ENCODE measurements at places on chromosomes 11 and 22. TPM values are rescaled to one million over a fixed set of nuclear protein-coding genes. Genes with fewer than 3 reads are reported as not detected.

Gene CNTF
- total RNA-seq, result 2.6 TPM

Gene CDC42EP1
- 0.31 TPM for total RNA-seq

Gene SULT4A1
- not detected for total RNA-seq

Gene EMID1
- not detected for total RNA-seq

Gene CCDC73
- total RNA-seq, result not detected

Gene ASCL2
- total RNA-seq, result 0.62 TPM

Gene MS4A15
- total RNA-seq, result not detected

Gene OR52I1
- total RNA-seq, result not detected

Gene BTBD18
- total RNA-seq, result not detected

Gene MS4A4E
- total RNA-seq, result not detected

Gene MS4A3
- not detected for total RNA-seq

Gene SHANK3
- total RNA-seq, result 0.06 TPM

Gene FAM180B
- not detected for total RNA-seq

Gene CHST1
- not detected for total RNA-seq

Gene BDNF
- not detected for total RNA-seq

Gene NPAS4
- 0.67 TPM for total RNA-seq

Gene DDI1
- not detected for total RNA-seq

Gene PKNOX2
- total RNA-seq, result not detected

Gene CD151
- total RNA-seq, result 37.4 TPM

Gene RASSF10
- not detected for total RNA-seq

Gene VSIG10L2
- not detected for total RNA-seq

Gene CHRNA10
- 2.4 TPM for total RNA-seq

Gene MFRP
- not detected for total RNA-seq

Gene FLRT1
- not detected for total RNA-seq

Gene CARS1
- 111 TPM for total RNA-seq

Gene TCN2
- 0.28 TPM for total RNA-seq

Gene LRRC55
- total RNA-seq, result not detected

Gene OR4A16
- not detected for total RNA-seq

Gene OAF
- 5.5 TPM for total RNA-seq

Gene GLYATL1
- total RNA-seq, result not detected

Gene TRIM48
- not detected for total RNA-seq

Gene TMEM9B
- total RNA-seq, result 32.4 TPM

Gene MYRF
- total RNA-seq, result 3.4 TPM

Gene C11orf97
- total RNA-seq, result not detected

Gene APOA5
- total RNA-seq, result not detected

Gene DBX1
- total RNA-seq, result not detected

Gene RIMBP3C
- total RNA-seq, result 1.0 TPM

Gene MS4A6E
- not detected for total RNA-seq

Gene ATP6V1E1
- total RNA-seq, result 88.2 TPM

Gene LMO2
- total RNA-seq, result 0.44 TPM

Gene USH1C
- not detected for total RNA-seq

Gene NUP160
- 56.7 TPM for total RNA-seq

Data from activated naive CD8-positive, alpha-beta T cell treated with anti-CD3 and anti-CD28 coated beads, Interleukin-2, amount 10 ng/mL, durations not matched to agents 7 days and 5 days (primary cell).